ENCODE measurements at places on chromosomes 5 and 9. TPM values are rescaled to one million over a fixed set of nuclear protein-coding genes. Genes with fewer than 3 reads are reported as not detected.
A peak's percentile ranks its signal among the peaks of the same experiment; 100 is the strongest.

DNA sequence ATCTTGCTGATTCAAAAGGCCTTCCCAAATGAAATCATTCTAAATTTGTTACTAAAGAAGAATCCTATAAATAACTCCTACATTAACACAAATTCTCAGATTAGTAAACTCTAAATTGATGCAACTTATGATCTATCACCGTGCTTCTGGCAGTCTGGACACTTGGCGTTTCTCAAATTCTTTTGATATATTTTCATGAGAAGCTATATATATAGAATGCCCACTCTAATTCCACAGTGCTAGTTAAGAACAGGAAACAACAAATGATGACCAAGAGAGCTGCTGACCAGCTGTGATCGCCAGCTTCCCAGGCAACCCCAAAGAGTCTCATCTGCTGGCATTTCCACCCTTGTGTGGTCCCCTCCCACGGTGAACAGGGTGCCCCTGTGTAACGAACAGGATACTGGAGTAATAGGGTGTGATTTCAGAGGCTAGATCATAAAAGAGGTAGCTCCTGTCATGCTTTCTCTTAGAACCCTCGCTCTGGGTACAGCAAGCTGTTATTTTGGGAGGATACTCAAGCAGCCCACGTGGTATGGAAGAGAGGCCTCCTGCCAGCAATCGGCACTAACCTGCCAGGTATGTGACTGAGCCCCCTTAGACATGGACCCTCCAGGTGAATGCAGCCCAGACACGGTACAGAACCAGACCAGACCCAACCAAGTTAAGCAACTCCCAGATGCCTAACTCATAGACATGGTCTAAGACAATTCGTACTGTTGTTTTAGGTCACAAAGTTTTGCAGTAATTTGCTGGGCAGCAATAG lies 64.7 kb downstream of the CDC14B start:
- no peak for DNase-seq

GRCh38 chr5:157328277-157328912 lies 62.5 kb downstream of the CYFIP2 start:
- DNase-seq, result peak; percentile 42

GRCh38 chr9:18268381-18268780 lies 205.6 kb upstream of the ADAMTSL1 start:
- no peak for DNase-seq

DNA sequence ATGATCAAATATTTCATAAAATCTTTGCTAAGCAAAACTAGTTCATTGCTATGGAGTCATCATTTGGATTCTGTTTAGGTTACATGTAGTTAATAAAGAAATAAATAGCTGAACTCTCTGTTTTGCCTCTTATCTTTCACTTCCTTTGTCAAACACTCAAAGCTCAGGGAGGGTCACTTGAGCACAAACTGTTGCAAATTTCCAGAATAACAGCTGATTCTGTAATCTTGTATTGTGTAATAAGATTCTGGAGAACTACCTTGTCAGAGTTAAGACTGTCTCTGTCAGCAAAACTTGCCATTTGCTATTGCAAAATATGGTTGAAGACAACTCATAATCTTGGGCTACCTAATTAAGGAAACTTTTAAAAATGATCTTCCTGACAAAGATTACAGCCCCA lies 182.0 kb upstream of the MOCS2 start:
- no peak for DNase-seq

- no peak for DNase-seq
Measured at GRCh38 chr5:68041293-68041692, 174.3 kb upstream of the PIK3R1 start.

- DNase-seq, result peak; percentile 49
Measured at GRCh38 chr5:55037046-55037771, 13.2 kb downstream of the GZMK start.

DNA sequence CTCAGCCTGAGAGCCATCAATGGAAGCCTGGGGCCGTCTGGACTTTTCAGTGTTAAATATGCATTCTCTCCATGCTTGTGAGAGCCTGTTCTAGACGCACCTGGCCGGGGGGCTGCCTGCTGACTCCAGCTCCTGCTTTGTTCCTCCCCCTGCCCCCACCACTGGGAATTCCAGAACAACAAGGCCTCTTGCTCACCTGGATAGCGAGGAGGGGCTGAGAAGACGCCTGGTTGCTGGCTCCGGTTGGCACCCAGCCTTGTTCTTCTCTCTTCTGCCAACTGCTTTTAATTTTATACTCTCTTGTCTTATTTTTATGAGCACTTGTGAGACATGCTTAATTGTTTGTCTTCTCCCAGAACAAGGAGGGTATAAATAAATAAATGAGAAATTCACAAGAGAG lies 15.0 kb upstream of the RAPGEF1 start:
- DNase-seq, result no peak

GRCh38 chr5:42991404-42992087 lies 48.6 kb downstream of the ANXA2R start:
- peak; percentile 10 for DNase-seq

- no peak for DNase-seq
Measured at GRCh38 chr5:107853031-107853430, 182.3 kb upstream of the EFNA5 start.

- no peak for DNase-seq
Measured at GRCh38 chr9:18800579-18800978, 232.4 kb downstream of the SAXO1 start.

GRCh38 chr9:97398999-97399758 lies 12.7 kb upstream of the TDRD7 start:
- DNase-seq, result peak; percentile 75

HAVCR2 gene
- 5.5 TPM for total RNA-seq

SLC6A7 gene
- total RNA-seq, result not detected

NKD2 gene
- not detected for total RNA-seq

AKNA gene
- 347 TPM for total RNA-seq

TRIM7 gene
- total RNA-seq, result 1.1 TPM

NFIL3 gene
- total RNA-seq, result 32.5 TPM

ABCA2 gene
- total RNA-seq, result 26.7 TPM

SH2D3C gene
- 68.3 TPM for total RNA-seq

Data from naive thymus-derived CD4-positive, alpha-beta T cell (primary cell).